ENCODE measurements at places on chromosomes 1 and 21. TPM values are rescaled to one million over a fixed set of nuclear protein-coding genes. Genes with fewer than 3 reads are reported as not detected.

DDR2 gene
- 4.4 TPM for total RNA-seq

OR2L5 gene
- 0.22 TPM for total RNA-seq

CLCA4 gene
- total RNA-seq: not detected

- H3K36me3 ChIP-seq: peaks cover 17% of the 10 kb centered on the region
- H3K27me3 ChIP-seq: peaks cover 1% of the 10 kb centered on the region
- no peak overlapping the region for H3K27ac ChIP-seq
- no peaks in the 10 kb centered on the region for H3K4me1 ChIP-seq
Measured at GRCh38 chr1:119885903-119886783, 10.2 kb downstream of the ADAM30 start.

GRCh38 chr1:180026556-180026955, 71.9 kb downstream of the CEP350 start:
- no peak overlapping the region for H3K27ac ChIP-seq
- H3K4me1 ChIP-seq: peaks cover 2% of the 10 kb centered on the region
- DNase-seq: no peak
- H3K36me3 ChIP-seq: no peaks in the 10 kb centered on the region
- no peak overlapping the region for H3K4me3 ChIP-seq

GRCh38 chr21:14876524-14876840, 188.3 kb downstream of the NRIP1 start:
- no peak overlapping the region for H3K4me3 ChIP-seq
- H3K4me1 ChIP-seq: peaks cover 10% of the 10 kb centered on the region
- no peak for DNase-seq

DNA sequence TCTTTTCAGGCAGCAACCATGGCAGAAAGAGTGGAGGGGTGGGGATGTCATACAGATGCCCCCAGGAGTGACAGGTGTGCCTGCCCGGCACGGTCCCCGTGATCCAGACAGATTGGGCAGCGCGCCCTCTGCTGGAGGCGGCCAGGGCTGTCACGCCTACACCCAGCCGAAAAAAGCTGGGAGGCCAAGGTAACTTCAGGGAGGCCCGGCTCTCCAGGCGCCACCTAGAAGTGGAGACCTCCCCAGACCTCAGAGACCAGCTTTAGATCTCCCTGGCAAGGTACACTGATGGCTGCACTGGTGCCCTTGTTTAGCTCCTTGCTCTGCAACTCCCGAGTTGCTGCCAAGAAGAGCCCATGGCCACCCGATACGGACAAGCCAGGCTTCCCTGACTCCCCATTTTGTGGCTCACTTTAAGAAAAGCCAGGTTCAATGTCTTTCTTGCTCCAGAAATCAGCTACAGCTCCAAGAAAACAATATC, 6.6 kb downstream of the GOLT1A start:
- H3K27me3 ChIP-seq: peaks cover 3% of the 10 kb centered on the region
- peak; percentile 88 for DNase-seq
- no peaks in the 10 kb centered on the region for H3K36me3 ChIP-seq
- no peak overlapping the region for H3K4me3 ChIP-seq
- H3K27ac ChIP-seq: no peak overlapping the region
- peaks cover 6% of the 10 kb centered on the region for H3K4me1 ChIP-seq

DNA sequence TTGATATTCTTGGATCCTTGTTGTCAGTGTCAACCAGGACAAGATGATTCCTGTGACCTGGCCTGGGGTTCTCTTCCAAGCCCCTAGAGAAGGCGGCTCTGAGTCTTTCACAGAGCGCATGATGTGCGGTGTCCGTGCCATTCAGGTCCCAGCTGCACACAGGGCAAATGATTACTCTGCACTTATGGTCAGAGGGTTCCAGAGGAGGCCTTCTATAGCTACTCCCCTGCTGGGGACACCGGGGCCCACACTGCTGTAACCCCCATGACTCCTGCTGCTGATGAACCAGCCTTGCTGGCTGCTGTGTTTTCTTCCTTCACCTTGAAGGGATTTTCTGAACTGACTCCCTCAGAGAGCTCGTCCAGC, 1.5 kb downstream of the PTGFRN start:
- no peaks in the 10 kb centered on the region for H3K36me3 ChIP-seq
- H3K4me1 ChIP-seq: peaks cover 15% of the 10 kb centered on the region

All from glutamatergic neuron (in vitro differentiated cells).